ENCODE measurements at places on chromosomes 13 and 19.

GRCh38 chr13:110251193-110251819, 55.7 kb downstream of the COL4A1 start:
- DNase-seq = no peak

DNA sequence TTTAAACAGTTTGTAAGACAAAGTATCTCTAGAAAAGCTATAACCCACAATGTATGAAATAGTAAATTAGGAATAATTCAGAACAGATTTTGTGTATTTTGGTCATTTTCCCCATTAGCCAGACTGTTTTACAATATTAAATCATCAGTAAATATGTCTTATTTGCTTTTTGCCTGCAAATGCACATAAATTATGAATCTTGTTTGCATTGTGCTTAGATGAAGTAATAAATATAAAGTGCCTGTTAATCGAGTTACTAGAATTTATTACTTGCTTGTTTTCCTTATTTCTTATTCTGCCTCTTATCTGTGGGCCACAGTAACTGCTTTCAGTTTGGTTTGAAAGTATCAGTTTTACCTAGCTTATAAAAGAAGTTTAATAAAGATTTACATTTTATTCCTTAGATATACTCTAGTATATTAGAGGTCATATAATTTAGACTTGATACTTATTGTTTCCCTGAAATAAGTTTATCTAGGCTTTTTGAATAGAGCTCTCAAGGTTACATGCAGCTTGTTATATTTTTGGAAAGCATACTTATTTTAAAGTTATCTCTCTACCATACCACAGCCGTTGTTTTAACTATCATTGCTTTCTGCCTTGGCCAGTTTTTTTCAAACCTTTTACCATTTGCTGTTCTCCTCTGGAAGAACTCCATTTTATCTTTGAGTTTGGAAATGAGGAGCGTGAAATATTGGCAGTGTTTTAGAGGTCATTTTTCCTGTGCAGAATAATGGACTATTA, 238.0 kb downstream of the NBEA start:
- DNase-seq = no peak

DNA sequence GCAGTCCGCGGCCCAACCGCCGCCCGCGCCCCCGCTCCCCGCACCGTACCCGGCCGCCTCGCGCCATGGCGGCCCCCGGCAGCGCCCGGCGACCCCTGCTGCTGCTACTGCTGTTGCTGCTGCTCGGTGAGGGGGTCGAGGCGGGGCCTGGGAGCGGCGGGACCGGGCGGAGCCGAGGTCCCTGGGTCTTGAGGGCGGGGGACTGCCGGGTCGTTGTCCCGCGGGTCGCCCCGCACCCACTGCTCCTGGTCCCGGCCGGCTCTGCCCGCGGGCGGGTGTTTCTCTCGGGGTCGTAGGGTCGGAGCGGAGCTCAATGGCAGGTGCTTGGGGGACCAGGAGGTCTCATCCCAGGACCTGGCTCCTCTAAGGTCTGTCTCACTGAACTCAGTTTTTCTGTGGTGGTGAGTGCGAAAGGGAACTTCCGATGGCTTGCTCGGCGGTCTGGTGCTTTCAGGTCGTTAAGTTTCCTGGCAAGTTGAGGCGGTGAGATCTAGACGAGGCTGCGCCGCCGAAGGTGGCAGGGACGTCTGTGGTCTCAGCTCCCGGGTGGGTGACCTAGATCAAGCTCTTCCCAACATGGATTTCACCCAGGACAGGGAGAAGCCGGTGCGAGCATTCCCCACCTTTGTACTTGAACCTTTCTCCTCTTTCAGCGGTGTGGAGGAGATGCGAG, 467 bp downstream of the LAMP1 start:
- DNase-seq = peak; percentile 18

DNA sequence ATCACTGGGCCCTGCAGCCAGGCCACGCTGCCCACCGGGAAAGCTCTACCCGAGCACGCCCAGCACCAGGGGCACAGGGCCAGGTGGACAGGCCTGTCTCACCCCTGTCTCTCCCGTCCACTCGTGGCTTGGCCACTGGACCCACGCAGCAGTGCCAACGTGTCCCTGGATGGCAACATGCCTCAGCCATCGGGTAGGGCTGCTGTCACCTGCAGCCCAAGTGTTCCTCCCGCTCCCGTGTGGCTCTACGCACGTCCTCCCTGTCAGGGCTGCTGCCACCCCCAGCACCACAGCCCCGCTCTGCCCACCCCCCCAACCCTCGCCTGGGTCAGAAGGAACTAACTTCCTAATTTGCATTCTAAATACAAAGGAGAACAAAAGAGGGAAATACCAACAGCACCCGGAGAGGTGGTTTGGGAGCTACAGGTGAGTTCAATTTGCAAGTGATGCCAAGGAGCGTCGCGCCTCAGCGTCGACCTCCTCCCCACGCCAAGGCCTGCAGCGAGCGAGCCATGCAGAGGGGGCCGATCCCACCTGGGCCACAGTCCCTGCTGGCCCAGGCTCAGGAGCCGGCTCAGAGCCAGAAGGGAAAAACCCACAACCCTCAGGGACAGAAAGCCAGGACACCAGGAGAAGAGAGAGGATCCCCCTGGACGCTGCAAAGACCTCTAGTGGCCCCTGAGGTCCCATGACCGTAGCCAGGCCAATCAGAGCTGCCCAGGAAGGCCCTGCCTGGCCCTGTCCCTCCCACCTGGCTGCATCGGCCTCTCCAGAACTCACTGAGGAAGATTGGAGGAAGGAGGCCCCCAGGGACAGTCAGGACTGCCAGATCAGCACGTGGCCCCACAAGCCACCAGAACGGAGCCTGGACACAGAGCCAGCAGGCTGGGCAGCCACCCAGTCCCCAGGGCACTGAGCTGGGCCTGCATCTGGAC, 128.4 kb upstream of the SPACA7 start:
- no peak for DNase-seq

DNA sequence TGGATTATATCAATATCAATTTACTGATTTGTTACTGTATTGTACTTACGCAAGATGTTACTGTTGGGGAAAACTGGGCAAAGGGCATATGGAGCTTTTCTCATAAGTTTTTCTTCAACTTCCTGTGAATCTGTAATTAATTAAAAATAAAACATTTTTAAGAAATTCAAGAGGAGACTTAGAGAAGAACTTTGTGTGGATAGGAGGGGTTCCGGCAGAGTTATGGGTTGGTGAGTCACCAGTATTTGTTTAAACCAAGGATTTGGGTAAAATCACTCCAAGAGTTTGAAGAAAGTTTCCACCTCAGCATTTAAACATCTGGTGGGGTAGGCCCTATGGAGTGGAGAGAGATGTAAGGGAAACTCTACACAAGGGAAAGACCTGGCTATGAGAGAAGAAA, 379.6 kb downstream of the TSHZ3 start:
- DNase-seq = no peak

DNA sequence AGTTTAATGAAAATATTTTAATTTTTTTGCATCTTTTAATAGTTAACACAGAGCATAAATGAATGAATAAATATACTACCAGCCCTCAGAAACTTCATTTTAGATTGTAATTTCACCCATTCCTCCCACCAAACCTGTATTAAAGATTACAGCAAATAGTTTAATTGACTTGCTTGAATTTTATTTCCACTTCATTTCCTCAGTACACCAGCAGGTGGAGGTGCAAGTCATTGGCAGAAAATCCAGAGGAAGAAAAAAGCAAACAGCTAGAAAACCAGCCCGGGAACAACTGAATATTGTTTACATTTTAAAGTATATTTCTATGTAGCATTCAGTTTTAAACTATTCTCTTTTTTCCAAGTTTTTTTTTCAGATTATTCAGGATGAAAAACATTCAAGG, 177.8 kb downstream of the OLFM4 start:
- no peak for DNase-seq

DNA sequence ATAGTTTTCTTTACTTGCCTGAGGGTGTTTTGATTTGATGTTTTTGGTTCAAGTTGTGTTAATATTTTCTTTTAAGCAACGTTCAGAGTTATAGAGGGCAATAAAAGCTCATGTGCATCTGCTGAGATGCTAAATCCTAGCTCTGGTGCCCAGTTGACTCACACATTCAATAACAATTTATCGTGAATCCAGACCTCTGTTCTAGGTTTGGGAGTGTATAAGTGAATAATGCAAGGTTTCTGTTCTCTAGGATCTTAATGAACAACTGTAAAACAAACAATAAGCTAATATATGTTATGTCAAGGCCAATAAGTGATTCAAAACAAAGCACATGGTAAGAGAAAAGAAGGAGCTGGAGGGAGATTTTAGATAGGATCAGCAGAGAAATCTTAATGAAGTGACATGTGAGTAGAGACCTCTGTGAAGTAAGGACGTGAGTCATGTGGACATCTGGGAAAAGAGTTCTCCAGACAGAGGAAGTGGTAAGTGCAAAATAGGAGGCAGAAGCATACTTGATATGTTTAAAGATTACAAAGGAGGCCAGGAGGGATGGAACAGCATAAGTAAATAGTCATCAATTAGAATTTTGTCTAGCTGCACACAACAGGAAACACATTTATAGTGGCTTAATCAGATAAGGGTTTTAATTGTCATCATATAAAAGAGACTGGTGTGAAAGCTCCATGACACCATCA, 278.5 kb upstream of the HTR2A start:
- DNase-seq = no peak

- DNase-seq = no peak
Observed at GRCh38 chr19:8577247-8577646, at the start of gene MYO1F. Gene MYO1F (minus strand): TSS chr19:8577442. CDS start chr19:8577309, 133 bp downstream.

- DNase-seq = no peak
Observed at GRCh38 chr13:107466326-107467099, 748.8 kb downstream of the LIG4 start.

- DNase-seq = no peak
Observed at GRCh38 chr13:53357582-53357981, 329.0 kb downstream of the OLFM4 start.

DNA sequence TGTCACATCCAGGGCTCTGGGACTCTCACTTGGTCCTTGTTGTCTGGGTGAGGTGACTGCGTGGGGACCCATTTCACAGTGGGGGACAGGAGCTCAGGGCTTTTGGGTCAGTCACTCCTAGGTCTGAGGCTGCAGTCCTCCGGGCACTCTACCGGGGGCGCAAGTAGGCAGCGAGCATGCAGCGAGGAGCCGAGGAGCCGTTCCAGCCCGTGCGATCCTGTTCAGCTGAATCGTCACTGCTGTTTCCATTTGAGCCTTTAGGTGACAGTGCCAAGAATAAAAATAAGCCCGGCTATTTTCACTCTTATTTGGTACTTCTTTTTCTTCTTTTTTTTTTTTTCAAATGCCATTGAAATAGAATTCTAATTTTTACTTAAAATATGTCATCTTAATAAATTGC, 126.5 kb downstream of the ZNF536 start:
- no peak for DNase-seq

DNA sequence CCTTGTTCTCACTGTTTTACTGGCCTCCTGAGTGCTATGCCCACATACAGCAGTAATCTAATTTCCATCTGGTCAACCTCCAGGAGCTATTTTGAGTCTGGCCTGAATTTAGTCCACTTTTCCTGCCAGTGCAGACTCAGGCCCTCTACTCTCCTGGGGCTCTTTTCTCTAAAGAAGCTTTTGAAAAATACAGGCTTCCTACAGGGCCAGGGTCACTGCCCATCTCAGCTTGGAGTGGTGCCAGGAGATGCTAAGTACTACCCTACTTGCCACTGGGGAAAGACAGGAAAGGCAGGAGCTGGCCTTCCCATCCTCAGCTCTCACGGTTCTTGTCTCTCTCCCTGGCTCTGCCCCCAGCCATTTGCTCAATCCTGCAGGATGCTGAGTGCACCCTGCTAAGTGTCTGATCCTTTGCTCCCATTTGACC, 101.7 kb upstream of the SERP2 start:
- no peak for DNase-seq

DNA sequence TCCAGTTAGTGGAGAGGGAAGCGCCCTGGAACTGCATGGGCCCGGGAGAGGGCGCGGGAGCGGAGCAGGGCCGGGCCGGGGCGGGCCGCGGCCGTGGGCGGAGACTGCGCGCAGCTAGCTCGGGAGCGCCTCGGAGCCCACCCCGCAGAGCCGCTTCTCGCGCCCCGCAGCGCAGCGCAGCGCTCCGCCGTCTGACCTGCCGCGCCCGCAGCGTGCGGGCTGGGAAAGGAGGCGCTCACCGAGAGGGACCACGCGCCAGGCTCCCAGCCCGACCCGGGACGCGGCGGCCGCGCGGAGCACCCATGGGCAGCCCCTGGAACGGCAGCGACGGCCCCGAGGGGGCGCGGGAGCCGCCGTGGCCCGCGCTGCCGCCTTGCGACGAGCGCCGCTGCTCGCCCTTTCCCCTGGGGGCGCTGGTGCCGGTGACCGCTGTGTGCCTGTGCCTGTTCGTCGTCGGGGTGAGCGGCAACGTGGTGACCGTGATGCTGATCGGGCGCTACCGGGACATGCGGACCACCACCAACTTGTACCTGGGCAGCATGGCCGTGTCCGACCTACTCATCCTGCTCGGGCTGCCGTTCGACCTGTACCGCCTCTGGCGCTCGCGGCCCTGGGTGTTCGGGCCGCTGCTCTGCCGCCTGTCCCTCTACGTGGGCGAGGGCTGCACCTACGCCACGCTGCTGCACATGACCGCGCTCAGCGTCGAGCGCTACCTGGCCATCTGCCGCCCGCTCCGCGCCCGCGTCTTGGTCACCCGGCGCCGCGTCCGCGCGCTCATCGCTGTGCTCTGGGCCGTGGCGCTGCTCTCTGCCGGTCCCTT, at the start of gene MLNR:
TSS of gene MLNR (plus strand) at position 303 of the 820 bp plus-strand sequence. CDS start at position 303, 0 bp downstream.
- DNase-seq = no peak

GRCh38 chr13:113859311-113860050, 4.4 kb downstream of the GAS6 start:
- DNase-seq = no peak

DNA sequence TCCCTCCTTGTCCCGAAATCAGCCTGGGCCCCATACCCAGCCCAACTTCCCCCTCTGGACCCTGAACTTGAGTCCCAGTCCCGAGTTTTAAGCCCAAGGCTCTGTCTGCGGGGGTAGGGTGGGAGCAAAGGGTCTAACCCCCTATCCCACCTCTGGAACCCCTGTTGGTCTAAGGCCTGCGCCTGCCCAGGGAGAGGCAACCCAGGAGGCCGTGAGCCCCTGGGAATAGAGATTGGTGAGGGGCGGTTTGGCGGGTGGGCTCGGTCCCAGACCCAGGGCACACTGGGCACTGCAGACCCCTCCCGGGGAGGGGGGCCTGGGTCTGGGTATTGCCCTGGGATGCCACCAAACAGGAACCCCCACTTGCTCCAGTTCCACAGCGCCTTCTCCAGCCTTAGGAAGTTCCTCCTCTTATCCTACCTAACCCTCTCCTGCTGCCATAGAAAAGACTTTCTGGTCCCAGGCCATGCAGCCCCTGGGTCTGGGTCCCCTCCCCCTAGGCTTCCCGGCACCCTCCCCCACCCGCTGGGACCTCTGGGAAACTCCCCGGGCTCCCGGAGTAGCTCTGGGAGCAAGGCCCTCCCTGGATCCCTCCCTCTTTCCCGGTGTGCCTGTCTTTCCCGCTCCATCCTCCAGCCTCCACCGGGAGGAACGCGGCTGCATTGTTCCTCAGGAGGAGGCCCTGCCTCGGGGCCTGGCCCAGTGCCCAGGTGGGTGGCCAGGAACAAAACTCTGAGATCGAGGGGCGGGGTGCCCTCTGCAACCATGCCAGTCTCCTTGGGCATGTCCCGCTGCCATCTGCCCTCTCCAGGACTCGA, 33.6 kb upstream of the NANOS3 start:
- DNase-seq = no peak

GRCh38 chr13:113849981-113850721, 13.7 kb downstream of the GAS6 start:
- DNase-seq = no peak

- DNase-seq = no peak
Observed at GRCh38 chr13:45269204-45269603, 68.4 kb upstream of the KCTD4 start.

GRCh38 chr19:29860492-29860891, 48.7 kb downstream of the CCNE1 start:
- no peak for DNase-seq
